ENCODE measurements at places on chromosomes 6 and 20.

DNA sequence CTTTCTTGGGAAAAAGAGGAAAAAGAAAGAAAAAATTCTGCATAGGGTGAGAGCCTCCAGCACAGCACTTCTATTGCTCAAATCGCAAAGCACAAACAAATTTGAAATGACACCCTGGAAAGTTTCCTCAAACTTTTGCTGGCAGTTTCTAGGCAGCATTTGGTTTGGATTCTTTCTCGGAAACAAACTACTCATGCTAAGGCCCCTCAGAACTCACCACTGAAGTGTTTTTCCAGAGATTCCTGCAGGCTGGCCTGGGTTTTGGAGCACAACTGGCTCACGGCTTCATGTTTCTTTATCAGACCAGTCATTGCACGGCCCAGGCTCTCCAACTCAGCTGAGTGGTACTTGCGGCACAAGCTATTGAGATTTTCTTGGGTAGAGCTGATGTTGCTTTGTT lies 237.8 kb downstream of the SYNE1 start:
- DNase-seq: no peak

GRCh38 chr20:9518576-9519175 lies 4.3 kb downstream of the LAMP5 start:
- no peak for DNase-seq

- DNase-seq: no peak
These were observed 14.7 kb downstream of the GINM1 start for GRCh38 chr6:149580880-149581279.

DNA sequence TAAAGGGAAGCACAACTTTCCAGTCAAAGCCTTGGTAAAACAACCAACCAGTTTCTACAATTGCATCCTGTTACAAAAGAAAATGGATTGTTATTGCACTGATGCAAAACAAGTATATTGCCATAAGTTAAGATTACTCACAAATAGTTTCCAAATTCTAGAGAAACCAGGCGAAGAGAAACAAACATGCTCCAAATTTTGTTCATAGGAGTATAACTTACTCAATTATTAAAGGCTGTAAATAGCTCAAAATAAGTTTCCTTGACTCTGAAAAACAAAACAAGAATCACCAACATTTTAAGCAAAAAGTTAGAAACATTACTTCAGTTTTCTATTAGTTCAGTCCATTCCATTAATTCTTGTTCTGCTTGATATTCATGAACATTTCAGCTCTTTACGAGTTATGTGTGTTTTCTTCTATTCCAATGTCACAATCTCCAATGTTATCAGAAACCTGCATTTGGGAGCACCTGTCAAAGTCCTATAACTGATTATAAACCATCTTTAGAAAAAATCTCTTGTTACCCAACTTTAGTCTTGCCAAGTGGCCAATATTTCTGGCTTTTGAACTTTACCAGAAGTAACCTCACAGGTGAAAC lies 137.9 kb upstream of the THBS2 start:
- DNase-seq: no peak

- no peak for DNase-seq
These were observed 28.8 kb upstream of the CCND3 start for GRCh38 chr6:41970436-41970846.

- no peak for DNase-seq
These were observed 244.5 kb downstream of the CD83 start for GRCh38 chr6:14361956-14362587.

DNA sequence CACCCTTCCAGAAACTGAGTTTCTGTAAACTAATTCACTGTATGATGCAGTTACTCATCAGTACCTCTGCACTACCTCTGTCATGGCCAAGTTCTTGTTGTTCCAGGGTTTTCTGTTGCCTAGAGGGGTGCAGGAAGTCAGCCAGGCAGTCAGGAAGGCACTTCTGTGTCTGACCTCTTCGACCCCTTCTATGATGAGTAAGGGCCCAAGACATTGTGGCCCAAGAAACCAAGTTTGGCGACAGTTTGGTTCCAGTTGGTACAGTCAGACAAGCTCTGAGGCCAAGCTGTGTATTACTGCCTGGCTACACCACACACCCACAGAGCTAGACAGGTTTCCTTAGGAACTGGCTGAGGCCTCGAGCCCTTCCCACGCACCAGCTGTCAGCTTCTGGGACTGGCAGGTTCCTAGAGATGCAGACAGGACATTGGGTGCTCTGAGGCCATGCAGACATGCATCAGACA lies 41.2 kb downstream of the TRAF3IP2 start:
- DNase-seq: no peak

- no peak for DNase-seq
These were observed 36.2 kb upstream of the ZMYND8 start for GRCh38 chr20:47392721-47393073.

- no peak for DNase-seq
These were observed 40.6 kb upstream of the PCMTD2 start for GRCh38 chr20:64214952-64215351.

DNA sequence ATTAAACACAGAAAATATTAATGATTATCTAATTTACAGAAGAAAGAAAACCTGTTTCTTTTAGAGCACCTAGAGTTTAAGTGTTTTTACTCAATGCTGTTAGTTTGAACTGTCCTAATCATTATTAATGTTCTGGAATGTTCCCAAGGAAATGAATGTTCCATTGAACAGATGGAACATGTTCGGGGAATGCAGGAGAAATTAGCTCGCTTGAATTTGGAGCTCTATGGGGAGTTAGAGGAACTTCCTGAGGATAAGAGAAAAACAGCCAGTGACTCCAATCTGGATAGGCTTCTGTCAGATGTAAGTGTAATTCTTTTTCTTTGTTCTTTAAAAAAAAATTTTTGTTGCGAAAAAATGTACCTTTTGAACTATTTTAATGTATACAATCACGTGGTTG lies 10.8 kb upstream of the ECT2L start:
- no peak for DNase-seq

DNA sequence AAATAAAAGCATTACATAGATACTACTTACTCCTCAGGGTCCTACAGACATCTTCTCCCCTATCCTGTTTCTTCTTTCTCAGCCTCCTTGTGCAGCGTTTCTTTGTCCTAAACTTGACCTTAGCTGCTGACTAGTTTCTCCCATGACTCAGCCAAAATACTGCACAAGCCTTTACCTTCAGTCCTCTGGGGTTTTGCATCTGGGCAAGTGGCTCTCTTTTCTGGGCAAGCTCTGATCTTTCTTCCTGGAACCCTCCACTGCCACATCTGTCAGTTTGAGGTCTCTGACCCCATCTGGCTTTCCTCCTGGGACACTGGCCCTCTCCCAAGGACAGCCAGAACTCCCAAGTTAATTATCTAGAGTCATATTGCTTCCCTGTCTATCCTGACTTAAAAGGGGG lies 838.4 kb downstream of the DHX35 start:
- DNase-seq: no peak

GRCh38 chr6:132798869-132799538 lies 567 bp upstream of the SLC18B1 start:
- no peak for DNase-seq

GRCh38 chr20:47741669-47742608 lies 43.3 kb downstream of the SULF2 start:
- DNase-seq: no peak

GRCh38 chr20:9458138-9458796 lies 56.1 kb upstream of the LAMP5 start:
- no peak for DNase-seq

- no peak for DNase-seq
These were observed 113.1 kb upstream of the ZNF217 start for GRCh38 chr20:53706466-53707370.

- DNase-seq: peak; percentile 23
These were observed 8.3 kb downstream of the SEMG2 start for GRCh38 chr20:45229264-45230056.

- DNase-seq: no peak
These were observed 42.7 kb upstream of the EZR start for GRCh38 chr6:158861686-158862381.

DNA sequence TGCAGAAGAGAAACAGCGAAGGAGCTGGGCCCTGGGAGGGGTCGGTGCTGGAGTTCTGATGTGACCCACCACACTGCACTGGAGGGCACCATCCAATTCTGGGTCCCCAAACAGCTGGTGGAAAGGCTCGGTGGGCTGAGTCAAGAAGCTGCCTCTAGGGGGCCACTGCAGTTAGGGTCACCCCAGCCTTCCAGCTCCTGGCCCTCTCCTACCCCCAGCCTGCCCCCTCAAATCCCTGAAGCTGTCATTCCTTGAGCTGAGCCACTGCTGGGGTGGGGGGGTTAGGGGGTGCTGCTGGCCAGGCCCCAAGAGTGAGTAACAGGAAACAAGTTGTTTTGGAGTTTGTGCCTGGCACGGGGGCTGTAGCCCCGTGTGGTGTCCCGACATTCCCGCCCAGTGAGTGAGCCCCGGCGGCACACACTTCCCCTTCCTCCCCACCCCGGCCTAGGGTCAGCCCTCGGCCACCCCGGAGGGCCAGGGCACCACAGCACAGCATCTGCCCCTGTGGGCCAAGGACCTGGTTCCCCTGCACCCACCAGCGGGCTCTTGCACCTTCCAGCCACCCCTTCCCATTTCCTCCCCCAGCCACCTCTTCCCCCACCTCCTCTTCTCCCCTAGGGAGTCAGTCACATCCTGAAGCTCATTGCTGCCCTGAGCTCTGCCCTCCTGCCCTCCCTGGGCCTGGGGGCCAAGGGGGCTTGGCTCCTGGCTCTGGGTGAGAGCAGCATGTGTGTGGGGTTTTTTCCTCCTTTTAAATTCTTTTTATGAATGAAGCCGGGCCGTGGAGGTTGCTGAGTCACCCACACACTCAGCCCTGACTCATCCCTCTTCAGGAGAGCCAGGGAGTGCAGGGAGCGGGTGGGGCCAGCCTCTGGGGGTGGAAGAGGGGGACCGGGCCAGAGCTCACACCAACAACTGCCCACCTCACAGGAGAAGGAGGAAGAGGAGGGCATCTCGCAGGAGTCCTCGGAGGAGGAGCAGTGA lies 4.6 kb downstream of the SMIM29 start:
- DNase-seq: peak; percentile 49

GRCh38 chr20:33262658-33263065 lies 20.4 kb upstream of the BPIFB1 start:
- no peak for DNase-seq

DNA sequence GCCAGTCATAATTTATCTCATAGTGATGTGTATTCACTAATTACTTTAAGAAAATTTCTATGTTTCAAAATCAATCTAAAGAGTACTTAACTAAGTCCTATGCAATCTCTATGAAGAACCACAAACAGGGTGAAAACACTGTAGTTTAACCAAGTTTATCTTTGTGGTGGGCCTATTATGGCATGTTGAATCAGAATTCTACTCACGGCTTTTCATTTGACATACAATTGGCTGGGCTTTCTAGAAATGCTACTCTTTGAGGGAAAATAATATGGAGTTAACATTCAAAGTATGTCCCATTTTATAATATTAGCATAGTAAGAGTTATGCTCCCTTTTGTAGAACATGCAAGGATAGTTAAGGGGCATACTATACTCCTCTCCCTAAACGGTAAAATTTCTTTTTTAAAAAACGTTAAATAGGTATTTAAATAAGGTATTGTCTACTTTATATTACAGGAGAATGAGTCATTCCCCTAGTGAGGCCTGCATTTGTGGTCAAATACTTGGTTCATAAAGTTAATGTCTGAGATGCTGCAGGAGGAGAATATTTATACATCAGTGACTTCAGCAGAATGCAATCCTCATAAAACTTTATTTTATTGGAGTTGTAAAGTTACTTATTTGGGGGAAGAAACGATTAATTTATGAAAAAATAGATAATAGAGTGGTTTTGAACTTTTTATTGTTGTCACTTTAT lies 1.8 kb downstream of the MOXD1 start:
- DNase-seq: no peak

GRCh38 chr6:139050770-139051313 lies 22.3 kb downstream of the ABRACL start:
- no peak for DNase-seq

DNA sequence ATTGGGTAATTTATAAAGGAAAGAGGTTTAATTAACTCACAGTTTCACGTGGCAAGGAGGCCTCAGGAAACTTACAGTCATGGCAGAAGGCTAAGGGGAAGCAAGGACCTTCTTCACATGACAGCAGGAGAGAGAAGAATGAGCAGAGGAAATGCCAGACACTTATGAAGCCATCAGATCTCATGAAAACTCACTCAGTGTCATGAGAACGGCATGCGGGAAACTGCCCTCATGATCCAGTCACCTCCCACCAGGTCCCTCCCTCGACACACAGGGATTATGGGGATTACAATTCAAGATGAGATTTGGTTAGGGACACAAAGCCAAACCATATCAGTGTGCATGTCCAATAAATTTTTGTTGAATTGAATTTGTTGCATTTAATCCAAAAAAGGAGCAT lies 52.0 kb downstream of the ECT2L start:
- no peak for DNase-seq

GRCh38 chr6:54846857-54847674 lies 495 bp downstream of the FAM83B start:
- DNase-seq: no peak

GRCh38 chr20:35607003-35607735 lies 8.5 kb upstream of the SPAG4 start:
- no peak for DNase-seq

- DNase-seq: no peak
These were observed 20.3 kb downstream of the CCDC170 start for GRCh38 chr6:151514000-151514730.

DNA sequence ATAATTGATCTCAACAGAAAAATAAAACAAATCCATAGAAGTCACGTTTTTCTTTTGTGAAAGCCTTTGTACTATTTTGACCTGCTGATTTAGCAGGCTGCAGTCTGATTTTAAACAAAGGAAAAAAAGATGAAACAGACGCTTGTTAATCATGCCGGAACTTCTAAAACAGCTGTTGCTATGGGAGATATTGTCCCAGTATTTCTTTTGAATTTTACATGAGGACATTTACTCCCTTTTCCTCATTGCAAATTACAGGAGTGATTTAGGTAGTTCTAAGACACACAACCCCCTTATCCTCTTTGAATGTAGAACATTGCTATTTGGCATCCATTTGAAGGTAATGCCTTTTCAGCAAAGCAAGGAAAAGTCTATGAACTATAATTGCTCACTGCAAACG lies 416.1 kb downstream of the BCKDHB start:
- DNase-seq: no peak

GRCh38 chr20:14685183-14685582 lies 347.8 kb upstream of the FLRT3 start:
- no peak for DNase-seq

DNA sequence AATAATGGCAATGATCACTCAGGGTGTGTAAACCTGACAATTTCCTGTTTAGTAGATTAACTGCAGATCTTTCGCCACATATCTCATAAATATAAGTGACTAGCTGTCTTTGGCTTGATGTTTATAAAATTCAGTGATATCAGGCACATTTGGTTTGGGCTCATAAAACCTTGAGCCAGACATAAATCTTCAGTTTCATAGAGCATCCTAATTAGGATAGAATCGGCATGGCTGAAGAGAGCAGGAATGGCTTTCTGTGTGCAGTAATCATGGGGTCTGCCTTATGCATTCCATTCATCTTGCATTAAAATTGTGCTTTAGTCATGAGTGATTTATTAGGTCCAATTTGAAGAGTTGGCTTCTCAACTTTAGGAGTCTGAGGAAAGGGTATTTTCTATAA lies 27.2 kb downstream of the AIG1 start:
- no peak for DNase-seq

All from stimulated activated CD4-positive, alpha-beta T cell treated with anti-CD3 and anti-CD28 coated beads, TNF-alpha, amount 100 ng/mL, for 1 hour (primary cell).